ENCODE measurements at places on chromosomes 6 and 20.

GRCh38 chr6:151387175-151387970, 4.0 kb downstream of the ZBTB2 start:
- no peak for DNase-seq

GRCh38 chr6:54291738-54292137, 16.5 kb upstream of the TINAG start:
- no peak for DNase-seq

GRCh38 chr6:126063512-126064146, 77.3 kb downstream of the TRMT11 start:
- DNase-seq, result no peak

DNA sequence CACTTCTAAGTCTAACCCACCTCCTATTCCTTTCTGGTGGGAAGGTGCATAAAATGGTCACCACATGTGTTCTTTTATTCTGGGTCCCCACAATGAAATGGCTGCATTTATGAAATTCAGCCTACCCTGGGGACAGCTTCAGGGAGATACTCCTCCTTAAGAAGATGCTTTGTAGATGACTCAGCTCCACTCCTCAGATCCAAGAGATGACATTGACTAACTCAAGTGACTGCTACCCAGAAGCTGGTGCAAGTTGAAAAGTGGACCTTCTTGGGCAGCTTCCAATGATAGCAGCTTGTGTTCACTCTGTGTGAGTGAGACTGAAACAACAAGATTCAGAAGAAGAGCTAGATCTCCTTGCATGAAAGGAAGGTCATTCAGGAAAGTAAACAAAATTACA, 113.4 kb downstream of the SCP2D1 start:
- no peak for DNase-seq

- no peak for DNase-seq
Measured at GRCh38 chr6:162821102-162821501, 93.3 kb downstream of the PACRG start.

DNA sequence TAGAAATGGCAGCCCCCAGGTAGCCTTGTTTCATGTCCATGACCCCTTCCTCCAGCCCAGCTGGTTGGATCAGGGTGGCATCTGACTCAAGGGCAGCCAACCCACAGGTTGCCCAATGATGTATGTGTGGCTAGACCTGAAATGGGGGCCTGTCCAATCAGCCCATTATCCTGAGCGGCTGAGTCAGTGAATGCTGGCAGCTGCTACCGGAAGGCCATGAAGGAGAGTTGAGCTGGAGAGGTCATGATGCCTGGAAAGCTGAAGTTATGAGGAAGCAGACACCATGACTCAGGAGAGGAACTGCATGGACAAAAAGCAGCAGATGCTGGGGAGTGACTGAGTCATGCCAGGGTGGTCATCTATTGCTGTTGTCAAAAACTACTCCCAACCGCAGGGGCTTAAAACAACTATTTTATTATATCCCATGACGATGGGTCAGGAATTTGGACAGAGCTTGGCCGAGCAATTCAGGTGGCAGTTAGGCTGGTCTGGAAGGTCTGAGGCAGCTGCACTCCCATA, 67.3 kb downstream of the MDGA1 start:
- DNase-seq, result no peak

GRCh38 chr20:48759631-48760245, 68.1 kb downstream of the PREX1 start:
- DNase-seq, result no peak

DNA sequence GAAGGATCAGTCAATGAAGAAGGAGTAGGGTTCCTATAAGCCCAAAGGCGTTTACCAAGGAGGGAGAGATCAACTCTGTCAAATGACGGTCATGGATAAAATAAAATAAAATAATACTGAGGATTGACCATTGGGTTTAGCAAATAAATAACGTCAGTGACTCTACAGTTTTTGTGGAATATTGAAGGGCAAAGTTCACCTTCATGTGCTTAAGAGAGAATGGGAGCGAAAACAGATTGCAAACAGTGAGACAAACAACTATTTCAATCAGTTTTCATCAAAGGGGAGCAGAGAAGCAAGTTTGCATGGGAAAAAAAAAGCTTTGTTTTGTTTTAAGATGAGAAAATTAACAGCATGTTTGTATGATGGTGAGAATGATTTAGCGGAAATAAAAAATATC, 17.6 kb upstream of the NT5DC1 start:
- no peak for DNase-seq

GRCh38 chr6:37557645-37558114, 58.0 kb upstream of the CCDC167 start:
- DNase-seq, result no peak

DNA sequence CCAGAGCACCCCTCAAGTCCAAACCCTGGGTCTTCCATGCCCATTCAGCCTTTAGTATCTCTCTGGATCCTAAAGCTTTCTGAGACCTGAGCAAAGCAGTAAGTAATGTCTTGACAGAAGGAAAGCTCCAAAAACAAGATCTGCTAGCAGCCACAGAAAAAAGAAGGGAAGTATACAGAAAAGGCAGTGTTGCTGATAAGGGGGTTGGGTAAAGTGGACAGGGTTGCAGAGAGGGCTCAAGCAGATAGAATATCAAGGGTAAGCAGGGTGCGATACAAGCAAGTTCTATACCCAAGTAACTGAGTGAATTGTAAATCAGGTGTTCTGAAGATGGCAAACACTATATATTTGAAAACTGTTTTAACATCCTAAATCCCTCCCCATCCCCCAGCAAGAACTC, 113.4 kb upstream of the CARMIL1 start:
- DNase-seq, result no peak

DNA sequence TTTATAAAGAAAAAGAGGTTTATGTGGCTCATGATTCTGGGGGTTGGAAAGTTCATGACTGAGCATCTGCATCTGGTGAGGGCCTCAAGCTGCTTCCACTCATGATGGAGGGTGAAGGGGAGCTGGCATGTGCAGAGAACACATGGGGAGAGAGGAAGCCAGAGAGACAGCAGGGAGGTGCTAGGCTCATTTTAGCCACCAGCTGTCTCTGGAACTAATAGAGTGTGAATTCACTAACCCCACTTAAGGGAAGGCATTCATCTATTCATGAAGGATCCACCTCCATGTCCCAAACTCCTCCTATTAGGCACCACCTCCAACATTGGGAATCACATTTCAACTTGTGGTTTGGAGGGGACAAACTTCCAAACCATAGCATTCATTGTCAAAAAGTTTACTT, 137.3 kb upstream of the PMEPA1 start:
- no peak for DNase-seq

GRCh38 chr6:49004801-49005200, 458.3 kb downstream of the MMUT start:
- DNase-seq, result no peak

DNA sequence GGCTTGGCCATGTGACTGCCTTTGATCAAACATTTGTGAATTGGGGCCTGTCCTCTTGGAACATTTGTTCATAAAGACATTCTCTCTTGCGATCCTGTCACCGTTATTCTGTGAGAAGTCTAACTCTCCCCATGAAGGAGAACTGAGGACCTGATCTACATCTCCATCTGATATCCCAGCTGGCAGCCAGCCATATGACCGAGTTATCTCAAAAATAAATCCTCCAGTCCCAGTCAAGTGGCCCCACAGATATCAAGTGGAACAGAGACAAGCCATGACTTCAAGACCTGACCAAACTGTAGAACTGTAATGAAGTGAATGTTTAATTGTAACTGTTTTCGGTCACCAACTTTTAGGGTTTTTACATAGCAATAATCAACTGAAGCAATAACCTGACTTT, 25.7 kb downstream of the SNX3 start:
- DNase-seq, result no peak

- no peak for DNase-seq
Measured at GRCh38 chr6:13398069-13398381, 69.7 kb upstream of the TBC1D7 start.

DNA sequence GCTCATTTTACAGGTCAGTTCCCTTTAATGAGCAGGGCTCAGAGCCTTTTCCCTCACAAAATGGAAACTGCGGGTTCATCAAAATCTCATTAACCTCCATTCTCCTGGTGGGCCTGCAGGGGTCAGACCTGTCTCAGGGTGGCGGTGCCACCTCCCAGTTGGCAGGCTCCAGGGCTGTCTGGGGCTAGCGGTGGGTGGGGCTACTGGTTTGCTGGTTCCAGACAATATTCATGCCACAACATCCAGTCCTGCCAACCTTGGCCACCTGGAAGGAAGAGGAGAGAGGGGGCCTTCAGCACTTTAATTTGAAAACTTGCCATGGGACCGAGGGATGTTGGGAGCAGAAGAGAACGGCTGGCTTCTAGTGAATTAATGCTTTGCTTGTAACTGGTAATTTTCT, 41.9 kb upstream of the CTNNBL1 start:
- DNase-seq, result peak; percentile 55

- DNase-seq, result no peak
Measured at GRCh38 chr6:92748131-92748530, 671.2 kb downstream of the EPHA7 start.

DNA sequence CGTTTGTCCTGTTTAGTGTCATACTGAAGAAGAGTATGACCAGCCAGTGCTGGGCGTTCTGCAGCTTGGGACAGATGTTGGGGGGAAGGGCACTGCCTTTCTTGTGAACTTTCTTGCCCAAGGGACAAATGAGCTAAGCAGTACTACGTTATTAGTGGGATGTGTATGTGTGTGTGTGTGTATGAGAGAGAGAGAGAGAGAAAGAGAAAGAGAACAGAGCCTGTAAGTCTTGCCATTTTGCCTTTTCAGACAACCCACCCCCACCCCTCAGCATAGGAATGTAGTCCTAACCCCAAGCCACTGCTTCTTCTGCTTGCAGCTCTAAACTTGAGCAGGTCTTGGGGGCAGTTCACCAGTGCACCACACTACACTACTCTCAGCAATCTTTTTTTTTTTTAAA, 45.5 kb downstream of the E2F3 start:
- DNase-seq, result no peak

- DNase-seq, result no peak
Measured at GRCh38 chr6:3754776-3755175, 3.3 kb upstream of the PXDC1 start.

DNA sequence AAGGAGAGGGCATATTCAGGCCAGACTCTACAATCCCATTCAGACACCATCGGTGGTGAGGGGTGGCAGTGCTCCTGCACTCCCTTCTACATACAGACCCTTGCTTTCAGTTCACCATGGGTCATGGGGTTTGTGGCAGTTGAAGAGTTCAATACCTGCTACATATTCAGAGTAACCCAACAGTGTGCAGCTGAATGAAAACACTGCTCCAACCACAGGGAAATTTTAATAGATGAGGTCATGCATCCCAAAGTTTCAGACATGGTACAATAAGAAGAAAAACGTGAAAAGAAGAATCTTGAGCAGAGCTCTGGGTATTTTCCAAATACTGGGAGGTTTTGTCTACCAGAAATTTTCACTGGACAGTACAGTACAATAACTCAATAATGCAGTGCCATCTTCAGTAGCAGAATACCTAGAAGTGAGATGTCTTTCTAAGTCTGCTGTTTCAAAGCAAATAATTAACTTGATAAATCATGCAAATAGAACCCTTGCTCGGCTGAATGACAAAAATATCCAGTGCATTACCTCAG, 162.1 kb downstream of the PTPRK start:
- DNase-seq, result no peak

Measured in stimulated activated CD4-positive, alpha-beta T cell treated with anti-CD3 and anti-CD28 coated beads, Interleukin-15, amount 100 ng/mL, for 24 hours (primary cell).